ENCODE measurements at places on chromosomes 6 and 20.
A peak's percentile ranks its signal among the peaks of the same experiment; 100 is the strongest.

DNA sequence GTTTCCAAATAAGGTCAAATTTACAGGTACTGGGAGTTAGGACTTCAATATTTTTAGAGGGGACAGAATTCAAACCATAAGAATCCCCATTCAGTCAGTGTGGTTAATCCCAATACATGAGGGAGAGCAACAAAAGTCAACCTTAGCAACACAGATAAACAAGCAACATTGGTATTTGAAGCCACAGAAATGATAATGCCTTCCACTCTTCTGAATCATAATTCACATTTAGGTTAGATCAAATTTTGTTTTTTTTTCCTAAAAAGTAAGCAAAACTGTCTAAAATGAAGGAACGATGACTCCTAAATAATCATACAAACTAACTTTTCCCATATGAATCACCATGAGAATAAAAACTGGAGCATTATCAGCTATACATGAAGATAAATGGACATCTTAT is 246.0 kb upstream of the TENT5A start:
- DNase-seq, result no peak

- no peak for DNase-seq
Measured at GRCh38 chr6:28295326-28295725, 14.0 kb downstream of the PGBD1 start.

GRCh38 chr20:45343532-45344167 is 4.6 kb downstream of the SDC4 start:
- DNase-seq, result peak; percentile 44

DNA sequence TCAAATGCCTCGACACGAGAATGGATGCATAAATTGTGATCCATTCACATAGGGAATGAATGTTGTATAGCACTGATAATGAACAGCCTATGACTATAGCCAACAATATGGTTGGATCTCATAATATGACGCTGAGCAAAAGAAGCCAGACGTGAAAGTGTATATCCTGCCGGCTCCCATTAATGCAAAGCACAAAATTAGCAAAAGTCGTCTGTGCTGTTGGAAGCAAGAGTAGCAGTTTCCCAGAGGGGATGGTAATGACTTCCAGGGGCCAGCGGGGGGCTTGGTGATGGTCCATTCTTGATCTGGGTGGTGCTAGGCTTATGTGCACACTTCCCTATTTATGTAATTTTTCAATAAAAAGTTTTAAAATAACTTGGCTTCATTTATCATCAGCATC is 1.0 kb upstream of the TAGAP start:
- no peak for DNase-seq

GRCh38 chr6:118202517-118202916 is 295.5 kb downstream of the SLC35F1 start:
- DNase-seq, result no peak

DNA sequence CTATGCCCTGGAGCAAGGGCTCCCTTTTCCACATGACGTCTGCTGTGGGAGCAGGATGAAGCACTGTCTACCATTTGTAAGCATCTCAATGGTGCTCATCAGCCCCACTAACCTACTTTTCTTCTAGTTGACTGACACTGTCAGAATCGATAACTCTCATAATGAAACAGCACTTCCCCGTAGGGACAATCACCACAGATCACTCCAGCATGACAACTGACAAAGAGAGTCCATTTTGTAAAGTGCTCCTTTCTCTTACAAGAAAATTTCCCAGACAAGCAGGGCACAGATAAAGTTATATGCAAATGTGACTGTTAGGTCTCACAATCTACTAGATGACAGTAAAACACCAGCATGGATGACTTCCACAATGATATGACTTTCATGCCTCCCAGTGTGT is 46.4 kb downstream of the HEBP2 start:
- DNase-seq, result no peak

DNA sequence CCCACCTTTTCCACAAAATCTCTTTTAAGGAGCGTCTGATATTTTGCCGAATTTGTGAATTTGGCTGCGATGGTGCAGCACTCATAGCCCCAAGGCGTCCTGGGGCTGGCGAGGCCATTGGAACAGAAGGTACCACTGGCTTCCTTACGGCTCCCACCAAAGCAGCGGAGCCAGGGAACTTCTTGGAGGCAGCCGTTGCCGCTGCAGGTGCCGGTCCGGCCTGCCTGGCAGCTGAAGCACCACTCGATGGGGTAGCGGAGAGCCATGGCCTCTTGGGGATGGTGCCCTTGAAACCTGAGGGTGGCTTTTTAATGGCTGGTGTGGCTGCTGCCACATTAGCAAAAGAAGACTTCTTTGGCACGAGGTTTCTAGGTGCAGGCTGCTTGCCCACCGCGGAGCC is 29.8 kb downstream of the DIDO1 start:
- DNase-seq, result no peak

GRCh38 chr6:160133441-160134336 is 12.1 kb downstream of the SLC22A1 start:
- no peak for DNase-seq

DNA sequence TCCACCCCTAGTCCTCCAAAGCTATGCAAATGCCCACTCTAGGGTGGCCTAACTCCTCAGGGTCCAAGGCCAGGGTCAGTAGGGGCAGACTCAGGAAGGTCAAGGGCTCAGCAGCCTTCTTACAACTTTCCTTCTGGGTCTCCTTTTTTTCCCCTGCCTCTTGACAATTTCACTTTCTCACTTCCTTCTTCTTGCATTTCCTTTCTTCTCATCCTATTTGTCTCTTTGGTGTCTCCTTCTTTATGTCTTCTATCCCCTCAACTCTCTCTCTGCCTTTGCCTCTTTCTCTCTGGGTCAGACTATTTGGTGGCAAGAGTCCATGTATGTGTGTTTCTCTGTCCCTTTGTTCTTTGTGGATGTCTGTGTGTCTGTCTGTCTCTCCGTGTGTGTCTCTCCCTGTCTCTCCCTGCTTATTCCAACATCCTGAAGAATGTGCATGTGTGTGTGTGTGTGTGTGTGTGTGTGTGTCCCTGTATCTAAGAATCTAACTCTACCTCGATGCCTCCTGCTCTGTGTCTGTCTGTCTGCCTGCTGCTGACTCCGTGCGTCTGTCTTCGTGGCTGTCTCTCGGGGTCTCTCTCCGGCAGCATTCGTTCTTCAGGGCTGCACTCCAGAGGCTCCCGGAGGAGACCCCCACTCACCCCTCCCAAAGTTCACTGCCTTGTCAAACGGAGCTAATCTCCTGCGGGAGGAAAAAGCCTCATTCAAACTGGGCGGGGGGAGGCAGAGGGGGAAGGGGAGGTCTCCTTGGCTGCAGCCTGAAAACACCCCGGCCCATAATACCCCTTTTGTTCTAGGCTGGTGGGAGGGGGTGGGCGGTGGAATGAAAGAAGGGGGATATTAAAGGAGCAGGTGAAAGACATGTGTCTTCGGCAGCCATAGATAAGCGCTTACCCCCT is 51.7 kb upstream of the FOXP4 start:
- DNase-seq, result no peak

GRCh38 chr6:64040113-64040512 is 404.5 kb downstream of the PHF3 start:
- no peak for DNase-seq

DNA sequence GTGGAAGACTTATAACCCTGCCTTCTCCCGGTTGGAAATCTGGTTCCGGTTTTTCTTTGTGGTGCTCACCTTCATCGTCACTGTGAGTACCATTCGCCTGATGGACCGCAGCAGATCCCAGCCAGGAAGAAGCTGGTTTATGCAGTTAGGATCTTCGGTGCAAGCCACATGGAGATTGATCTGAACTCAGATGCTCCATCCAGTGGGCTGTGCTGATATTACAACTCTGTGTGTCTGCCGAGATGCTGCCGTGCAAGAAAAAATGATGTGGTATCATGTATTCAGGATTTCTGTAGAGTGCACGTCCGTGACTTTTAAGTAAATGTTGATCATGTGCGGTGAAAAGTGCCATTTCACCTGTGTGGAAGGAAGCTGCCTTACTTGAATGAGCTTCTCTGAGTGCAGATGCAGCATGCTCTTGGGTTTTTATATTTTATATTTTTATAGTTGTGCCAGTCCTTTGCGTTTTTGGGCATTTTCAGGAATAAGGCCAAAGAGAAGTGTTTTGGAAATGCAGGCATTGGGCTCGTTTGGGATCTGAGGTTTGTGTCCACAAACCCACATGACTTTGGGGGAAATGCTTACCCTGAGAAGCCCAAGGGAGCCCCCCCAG is 39.2 kb downstream of the DYNLT1 start:
- DNase-seq, result peak; percentile 84

- DNase-seq, result peak; percentile 56
Measured at GRCh38 chr6:137705160-137706082, 161.6 kb upstream of the TNFAIP3 start.

DNA sequence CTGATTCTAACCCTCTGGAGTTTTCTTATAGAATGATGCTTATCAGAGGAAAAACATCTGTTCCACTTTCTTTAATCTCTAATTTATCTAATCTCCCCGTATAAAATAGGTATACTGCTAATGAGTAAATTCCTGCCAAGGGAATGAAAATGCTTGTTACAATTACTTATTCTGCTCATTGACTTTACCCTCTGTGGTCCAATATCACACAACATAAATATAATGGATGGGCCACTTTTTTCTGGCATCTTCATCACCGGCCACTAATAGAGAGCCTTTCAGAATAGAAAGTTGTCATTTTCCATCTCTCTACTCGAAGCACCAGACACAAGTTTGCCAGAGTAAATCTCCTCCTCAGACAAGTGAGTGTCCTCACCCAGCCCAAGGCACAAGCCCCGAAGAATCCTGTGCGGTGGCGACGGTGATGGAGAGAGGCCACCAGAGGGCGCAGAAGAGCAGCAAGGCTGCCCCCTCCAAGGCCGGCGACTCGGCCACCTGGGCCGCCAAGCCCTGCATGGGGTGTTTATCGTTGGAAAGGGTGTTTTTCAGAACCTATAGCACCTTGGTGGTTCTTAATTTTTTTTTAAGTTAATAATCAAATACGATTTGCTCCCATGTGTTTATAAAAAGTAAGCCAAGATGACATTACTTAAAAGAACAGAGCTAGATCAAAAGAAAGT is 212.9 kb upstream of the ARID1B start:
- peak; percentile 57 for DNase-seq

DNA sequence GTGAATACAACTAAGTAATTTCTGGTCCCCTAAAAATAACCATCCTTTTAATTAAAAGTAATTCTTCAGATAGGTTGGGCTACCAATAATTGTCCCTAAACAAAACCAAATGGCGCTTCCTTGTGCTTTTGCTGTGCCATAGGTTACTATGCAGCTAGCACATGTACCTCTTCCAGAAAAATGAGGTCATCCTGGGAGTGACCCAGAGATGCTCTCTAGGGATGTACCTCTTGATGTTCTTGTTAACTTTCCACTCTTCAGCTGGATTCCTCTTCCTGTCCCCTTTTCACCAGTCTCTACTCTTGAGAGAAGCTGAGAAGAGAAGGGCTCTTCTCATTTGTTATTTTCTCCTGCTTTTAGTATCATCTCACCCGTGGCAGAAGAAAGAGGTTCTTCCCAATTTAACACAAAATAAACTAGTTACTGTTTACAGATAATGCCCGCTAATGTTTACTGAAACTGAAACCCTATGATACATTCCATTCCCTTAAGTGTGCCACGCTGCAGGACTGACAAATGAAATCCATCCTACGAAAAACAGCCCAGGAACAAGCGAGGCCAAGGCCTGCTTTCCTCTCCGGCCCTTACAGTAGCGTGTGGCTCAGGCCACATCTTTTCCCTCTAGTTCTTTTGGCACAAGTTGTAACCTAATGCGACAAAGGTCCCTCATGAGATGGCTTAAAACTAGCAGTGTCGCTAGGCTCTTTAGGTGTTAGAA is 24.2 kb downstream of the MRS2 start:
- DNase-seq, result no peak

GRCh38 chr20:35523298-35523888 is 6.1 kb downstream of the C20orf173 start:
- DNase-seq, result no peak

- DNase-seq, result no peak
Measured at GRCh38 chr6:1869769-1870168, 260.1 kb downstream of the FOXC1 start.

GRCh38 chr6:25165800-25166199 is 113.4 kb upstream of the CARMIL1 start:
- no peak for DNase-seq

DNA sequence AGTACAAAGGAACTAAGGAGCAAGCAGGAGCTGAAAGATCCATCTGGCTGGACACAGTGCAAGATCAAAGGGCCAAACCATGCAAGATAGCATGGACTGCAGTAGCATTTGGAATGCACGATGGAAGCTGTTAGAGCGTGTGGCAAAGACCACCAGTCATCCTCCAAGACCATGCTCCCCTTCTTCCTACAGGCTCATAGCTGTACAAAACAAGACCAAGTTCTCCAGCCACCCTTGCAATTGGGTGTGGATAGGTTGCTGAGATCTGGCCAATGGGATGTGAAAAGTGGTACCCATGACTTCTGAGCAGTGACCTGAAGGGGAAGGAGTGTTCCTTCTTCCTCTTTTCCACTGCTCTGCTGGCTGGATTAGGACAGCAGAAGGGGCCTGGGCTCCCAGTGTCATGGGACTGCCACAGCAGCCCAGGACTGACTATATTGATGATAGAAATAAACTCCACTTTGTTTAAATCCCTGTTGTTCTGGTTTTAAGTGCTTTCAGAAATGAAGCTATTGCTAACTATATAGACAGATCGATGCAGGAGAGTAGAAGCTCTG is 64.9 kb downstream of the SLC22A23 start:
- DNase-seq, result no peak

- DNase-seq, result no peak
Measured at GRCh38 chr20:50921803-50922501, 9.3 kb downstream of the ADNP start.

DNA sequence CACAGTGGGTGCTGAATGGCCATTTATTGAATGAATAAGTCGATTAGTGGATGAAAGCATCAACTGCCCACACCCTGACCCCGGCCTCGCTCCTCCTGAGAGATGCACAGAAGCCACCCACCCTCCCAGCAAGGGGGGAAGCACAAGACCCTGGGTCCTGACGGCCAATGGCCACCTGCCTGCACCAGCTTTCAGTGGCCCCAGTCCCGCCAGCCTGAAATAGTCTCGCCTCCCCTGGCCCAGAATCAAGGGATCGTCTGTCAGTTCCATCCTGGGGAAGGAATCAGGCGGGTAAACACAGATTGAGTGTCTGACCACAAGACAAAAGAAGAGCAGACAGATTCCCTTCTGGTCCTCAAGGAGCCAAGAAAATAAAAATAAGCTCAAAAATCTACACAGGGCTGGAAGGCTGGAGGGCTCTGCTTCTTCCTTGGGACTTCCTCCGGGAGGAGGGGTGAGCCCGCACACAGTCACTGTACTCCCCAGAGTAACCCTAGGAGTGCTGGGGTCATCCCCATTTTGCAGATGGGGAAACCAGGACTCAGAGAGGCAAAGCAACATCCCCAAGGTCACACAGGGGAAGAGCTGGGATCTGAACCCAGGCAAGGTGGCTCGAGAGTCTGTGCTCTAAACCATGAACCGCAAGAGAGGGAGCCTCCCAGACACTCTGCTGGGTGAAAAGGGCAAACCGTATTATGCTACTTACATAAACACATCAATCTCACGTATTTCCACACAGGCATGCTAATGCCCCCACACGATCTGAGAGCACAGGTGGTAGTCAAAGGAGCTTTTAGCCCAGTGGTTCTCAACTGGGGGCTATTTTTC is 7.8 kb downstream of the PREX1 start:
- DNase-seq, result no peak

GRCh38 chr6:897528-898207 is 204.7 kb upstream of the EXOC2 start:
- no peak for DNase-seq

- no peak for DNase-seq
Measured at GRCh38 chr6:22631091-22631490, 61.7 kb downstream of the HDGFL1 start.
